ENCODE measurements at places on chromosomes 7 and 10.

- no peak for DNase-seq
Observed at GRCh38 chr7:69847921-69848612, 249.8 kb downstream of the AUTS2 start.

DNA sequence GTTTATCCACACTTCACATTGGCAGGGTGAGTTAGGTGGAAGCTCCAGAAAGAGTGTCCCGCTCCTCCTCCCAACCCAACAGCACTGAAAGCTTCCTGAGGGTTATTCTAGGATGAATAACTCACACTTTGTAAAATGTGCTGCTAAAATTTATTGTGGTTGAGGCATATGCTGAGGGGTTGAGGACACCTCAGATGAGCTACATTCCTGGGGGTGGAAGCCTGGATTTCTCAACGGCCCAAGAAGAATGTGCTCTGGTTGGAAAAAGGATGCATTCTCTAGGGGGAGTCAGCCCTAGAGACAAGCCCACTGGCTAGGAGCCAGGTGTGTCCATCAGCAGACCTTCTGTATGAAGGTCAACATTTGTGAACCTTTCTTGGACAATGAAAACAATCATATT lies 91.5 kb upstream of the PDE1C start:
- no peak for DNase-seq

DNA sequence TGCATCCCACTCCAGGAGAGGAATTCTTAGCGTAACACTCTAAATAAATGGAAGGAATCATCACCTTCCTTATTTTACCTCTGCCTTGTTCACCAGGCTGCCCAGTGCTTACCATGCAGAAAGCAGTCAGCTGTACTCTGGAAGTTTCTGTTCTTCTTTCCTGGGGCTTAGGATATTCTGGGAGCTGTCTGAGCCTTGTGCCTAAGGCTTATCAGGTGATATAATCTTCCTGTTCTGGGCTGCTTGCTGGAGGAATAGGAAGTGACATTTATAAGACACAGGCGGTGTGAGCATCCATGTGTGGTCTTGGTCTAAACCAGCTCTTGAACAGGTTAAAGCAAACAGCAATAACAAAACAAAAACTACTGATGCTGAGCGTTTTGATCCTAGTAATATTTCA lies 13.5 kb downstream of the KCTD7 start:
- DNase-seq, result no peak

- no peak for DNase-seq
Observed at GRCh38 chr7:30468041-30468440, 10.5 kb downstream of the NOD1 start.

GRCh38 chr7:27689591-27690164 lies 27.0 kb upstream of the HIBADH start:
- no peak for DNase-seq

DNA sequence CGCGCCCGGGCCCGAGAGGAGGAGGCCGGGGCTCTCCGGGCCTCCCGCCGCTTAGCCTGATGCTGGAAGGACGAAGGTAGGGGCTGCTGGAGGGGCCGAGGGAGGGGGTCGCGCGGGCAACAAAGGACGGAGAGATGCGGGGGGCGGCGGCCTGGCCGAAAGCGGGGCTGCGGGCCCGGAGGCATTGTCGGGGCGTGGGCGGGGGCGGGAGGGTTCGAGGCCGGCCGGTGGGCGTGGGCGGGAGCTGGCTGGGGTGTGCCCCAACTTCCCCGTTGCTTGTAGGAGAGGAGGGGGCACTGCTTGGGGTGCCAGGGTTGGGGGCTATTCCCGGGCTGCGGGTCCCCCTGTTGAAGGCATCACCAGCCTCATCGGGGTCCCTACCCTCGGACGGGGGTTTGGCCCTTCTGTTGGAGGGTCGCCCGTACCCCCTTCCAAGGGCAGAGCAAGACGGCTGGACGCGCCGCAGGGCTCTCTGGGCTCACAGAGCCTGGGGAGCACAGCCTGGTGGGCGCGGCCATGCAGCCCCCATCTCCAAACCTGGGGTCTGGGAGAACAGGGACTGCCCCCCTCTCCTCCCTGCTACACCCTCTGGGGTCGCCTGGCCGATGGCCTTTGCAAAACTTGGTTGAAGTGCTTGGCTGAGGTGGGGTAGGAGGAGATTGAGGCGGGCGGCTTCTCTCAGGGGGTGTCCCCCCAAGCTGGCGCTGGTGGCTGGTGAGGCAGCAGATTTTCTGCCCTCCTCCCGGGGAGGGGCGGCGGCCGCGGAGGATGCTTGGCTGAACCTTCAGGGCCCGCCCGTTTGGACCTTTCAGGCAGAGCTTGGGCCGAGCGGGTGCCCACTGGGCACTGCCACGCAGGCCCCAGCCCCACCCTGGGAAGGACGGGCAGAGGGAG lies 699 bp downstream of the CLIP2 start:
- DNase-seq, result no peak

DNA sequence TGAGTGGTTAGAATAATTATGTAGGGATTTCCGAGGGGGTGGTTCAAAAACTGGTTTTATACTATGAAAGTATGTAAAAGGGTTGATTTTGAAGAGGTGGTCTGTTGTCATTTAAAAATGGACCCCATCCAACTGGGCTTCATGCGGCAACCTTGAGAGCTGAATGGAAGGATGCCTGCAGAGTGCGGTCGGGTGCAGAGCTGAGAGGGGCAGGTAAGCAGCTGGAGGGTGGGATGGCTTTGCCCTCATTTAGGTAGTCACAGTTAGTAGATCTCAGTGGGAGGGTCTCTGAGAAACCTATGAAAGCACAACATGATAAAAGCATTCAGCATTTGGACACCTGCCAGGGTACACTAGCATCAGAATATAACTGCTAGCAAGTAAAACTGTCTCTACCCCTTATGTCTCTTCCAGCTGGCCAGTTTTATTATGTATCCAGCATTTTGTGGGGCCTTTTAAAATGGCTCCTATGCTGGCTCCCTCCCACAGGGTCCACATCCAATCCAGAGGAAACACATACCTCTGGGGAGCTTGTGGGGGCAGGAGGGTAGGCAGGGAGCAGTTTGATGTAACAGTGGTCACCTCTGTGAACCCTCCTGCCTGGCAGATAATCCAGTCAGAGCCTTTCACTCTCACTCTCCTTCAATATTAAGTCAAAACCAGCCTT lies 75.9 kb upstream of the MAGI2 start:
- DNase-seq, result no peak

- no peak for DNase-seq
Observed at GRCh38 chr7:72437610-72438009, 25.5 kb upstream of the CALN1 start.

GRCh38 chr10:119222966-119223386 lies 15.6 kb downstream of the GRK5 start:
- DNase-seq, result no peak

GRCh38 chr7:92987095-92987494 lies 130.7 kb downstream of the SAMD9 start:
- no peak for DNase-seq

DNA sequence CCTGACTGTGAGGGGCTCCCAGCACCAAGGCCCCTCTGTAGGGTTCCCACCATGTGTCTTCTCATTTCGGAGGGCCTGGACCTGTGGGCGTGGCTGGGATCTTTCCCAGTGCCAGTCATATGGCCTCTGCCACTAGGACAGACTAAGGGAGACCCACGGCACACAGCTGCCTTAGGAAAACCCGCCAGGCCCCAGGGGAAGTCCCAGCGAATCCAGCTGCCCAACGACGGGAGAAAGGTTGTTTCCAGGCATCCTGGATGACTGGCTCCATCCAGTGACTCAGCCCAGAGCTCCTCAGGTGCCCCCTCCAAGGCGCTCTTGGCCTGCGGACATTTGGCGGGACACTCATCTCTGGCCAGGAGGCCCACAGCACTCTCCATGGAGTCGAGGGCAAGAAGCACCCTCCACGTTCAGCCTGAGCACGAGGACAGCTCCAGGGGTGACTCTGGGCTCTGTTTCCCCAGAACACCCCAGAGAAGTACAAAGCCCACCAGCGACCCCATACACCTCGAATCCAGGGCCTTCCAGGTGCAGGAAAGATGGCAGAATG lies 39.9 kb downstream of the PWWP2B start:
- no peak for DNase-seq

GRCh38 chr10:21737106-21737505 lies 203.1 kb downstream of the MLLT10 start:
- no peak for DNase-seq

- peak; percentile 32 for DNase-seq
Observed at GRCh38 chr7:47763063-47763974, 181.4 kb upstream of the TNS3 start.

DNA sequence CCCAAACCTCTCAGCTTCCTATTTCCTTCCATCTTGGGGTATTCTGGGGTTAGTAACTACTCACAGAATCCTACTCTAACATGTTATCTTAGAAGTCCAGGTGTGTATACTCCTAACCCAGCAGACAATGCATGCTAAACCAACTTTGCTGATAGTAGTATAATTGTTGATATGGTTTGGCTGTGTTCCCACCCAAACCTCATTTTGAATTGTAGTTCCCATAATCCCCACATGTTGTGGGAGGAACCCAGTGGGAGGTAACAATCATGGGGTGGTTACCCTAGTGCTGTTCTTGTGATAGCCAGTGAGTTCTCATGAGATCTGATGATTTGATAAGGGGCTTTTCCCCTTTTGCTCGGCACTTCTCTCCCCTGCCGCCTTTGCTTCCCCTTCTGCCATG lies 135.1 kb downstream of the CHRM2 start:
- no peak for DNase-seq

- DNase-seq, result peak; percentile 88
Observed at GRCh38 chr7:130996833-130997231, 262.8 kb upstream of the KLF14 start.

- DNase-seq, result no peak
Observed at GRCh38 chr7:2688409-2689342, 674 bp downstream of the AMZ1 start.

- DNase-seq, result peak; percentile 79
Observed at GRCh38 chr10:42866115-42866995, 83.8 kb downstream of the BMS1 start.

GRCh38 chr10:130905386-130905785 lies 406.1 kb downstream of the TCERG1L start:
- DNase-seq, result no peak

DNA sequence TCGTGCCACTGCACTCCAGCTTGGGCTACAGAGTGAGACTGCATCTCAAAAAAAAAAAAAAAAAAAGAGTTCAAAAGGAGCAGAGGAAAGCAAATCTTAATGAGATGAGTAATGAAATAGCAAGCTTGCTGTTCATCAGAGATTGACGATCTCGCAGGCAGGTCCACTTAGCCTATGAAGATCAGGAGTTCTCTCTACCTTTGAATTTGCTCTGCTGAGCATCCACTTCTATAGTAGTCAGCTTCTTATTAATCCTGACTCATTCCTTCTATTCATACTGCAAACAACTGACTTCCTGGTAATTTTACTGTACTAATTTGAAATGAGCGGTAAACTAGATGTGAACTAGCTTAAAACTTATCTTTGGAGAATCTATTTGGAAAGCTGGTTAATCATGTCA lies 1014.6 kb downstream of the GATA3 start:
- DNase-seq, result no peak

GRCh38 chr10:17199351-17199804 lies 2.1 kb downstream of the TRDMT1 start:
- no peak for DNase-seq

All from mucosa of gallbladder (tissue), 1 donor.